ENCODE measurements at places on chromosomes 1 and 21.

- no peak for DNase-seq
These were observed 7.0 kb downstream of the NAV1 start for GRCh38 chr1:201545851-201546492.

- no peak for DNase-seq
These were observed 217.5 kb downstream of the FAF1 start for GRCh38 chr1:50742523-50742922.

DNA sequence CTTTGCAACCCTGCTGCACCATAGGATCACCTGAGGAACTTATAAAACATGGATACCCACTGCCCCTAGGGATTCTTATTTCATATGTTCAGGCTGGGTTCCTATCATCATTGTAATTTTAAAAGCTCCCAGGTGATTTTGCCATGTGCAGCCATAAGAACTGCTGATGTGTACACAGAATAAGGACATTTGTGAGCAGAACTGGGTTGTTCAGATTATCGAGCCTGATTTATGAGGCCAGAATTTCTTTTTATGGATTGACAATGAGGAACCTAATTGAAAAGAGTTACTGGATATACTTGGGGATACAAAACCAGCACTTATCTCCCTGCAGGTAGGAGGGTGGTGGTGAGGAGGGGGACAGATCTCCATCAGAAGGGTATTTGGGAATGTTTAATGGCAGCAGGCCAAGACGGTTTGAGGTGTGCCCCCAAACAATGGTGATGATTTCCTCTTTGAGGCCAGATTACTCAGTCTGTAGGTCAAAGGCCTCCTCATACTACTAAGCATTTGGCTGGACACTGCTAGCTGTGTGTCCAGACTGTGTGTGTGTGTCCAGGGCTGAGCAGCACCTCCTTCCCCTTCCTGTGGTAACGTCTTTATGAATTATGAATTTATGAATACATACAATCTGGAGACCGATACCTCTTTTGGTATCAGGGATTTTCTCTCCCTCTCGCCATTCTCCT is 18.9 kb downstream of the NOS1AP start:
- no peak for DNase-seq

GRCh38 chr1:40299366-40300248 is 17.5 kb downstream of the COL9A2 start:
- peak; percentile 15 for DNase-seq

GRCh38 chr1:41662765-41663437 is 178.4 kb upstream of the EDN2 start:
- DNase-seq: peak; percentile 84

- DNase-seq: no peak
These were observed 333.6 kb downstream of the KCNH1 start for GRCh38 chr1:210800301-210800700.

DNA sequence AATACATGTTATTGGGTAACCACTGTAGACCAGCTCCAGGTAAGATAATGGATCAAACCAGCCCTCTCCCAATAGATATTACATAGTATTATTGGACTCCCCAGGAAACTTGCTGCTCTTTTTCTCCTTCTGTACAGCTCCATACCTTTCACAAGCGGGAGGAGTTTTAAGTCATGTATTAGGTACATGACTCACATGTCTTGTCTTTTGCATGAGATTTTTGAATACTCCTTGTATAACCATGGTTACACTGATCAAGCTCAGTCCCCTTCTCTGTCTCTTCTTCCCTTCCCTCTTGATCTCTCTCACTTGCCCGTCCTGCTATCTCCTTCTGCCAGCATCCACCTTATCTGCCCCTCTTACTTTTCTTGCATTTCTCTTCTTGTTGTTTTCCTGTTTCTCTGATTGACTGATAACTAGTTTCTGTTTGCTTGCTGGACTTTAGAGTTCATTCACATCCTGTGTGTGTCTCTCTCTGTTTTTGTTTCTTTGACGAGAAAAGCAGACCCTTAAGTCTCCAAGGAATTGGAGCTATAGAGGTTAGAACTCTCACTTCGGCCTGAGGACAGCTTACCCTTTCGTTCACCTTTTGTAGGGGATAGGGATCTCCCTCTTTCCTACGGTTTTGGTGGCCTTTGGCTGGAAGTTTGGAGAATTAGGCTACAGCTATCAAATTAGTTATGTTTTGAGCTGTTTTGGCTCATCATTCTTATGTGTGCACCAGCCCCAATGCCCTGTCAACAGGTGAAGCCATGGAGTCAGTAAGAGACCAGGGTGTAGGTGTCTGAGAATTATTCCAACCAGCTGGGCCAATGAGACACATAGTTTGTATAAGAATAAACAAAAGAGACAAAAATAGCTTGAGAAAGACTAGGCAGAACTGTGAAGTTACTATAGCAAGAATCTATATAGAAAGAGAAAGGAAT is 49.0 kb upstream of the ASB17 start:
- DNase-seq: no peak

- no peak for DNase-seq
These were observed 6.5 kb downstream of the LRP8 start for GRCh38 chr1:53321366-53321765.

DNA sequence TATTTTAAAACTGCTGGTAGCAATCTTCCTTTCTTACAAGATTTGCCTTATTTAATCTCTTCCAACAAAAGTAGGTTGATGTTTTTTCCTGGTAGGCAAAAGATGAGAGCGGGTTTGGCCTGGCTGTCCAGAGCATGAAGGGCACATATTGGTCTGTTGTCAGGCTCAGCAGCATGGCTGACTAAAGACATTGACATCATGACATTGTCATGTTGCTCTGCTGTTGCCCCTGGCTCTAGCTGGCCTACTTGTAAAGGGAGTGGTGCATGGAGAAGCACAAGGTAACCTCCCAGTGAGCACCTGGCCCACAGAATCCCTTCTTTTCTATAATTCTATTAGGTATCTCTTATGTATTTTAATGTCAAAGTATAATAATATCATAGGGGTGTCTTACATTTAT is 23.6 kb downstream of the GNPAT start:
- no peak for DNase-seq

- DNase-seq: no peak
These were observed 266.9 kb downstream of the TGFB2 start for GRCh38 chr1:218611916-218612585.

DNA sequence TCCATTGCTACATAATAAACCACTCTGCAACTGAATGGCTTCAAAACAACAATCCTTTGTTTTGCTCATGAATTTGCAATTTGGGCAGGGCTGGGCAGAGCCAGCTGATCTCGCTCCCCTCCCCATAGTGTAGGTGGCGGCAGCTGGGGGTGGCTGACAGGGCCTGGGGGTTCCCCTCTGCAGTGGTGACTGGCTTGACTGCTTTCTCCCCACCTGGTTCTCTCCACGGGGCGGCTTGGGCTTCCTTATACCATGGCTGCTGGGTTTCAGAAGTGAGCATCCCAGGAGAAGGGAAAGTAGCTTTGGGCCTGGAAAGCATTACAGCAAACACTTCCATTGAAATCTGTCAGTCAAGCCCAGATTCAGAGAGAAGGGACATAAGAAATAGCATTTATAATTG is 129.7 kb upstream of the ZBTB40 start:
- no peak for DNase-seq

GRCh38 chr21:38531591-38531990 is 33.3 kb upstream of the ERG start:
- peak; percentile 73 for DNase-seq

GRCh38 chr1:92822879-92823278 is 9.0 kb upstream of the RPL5 start:
- DNase-seq: peak; percentile 56

- DNase-seq: no peak
These were observed 28.0 kb upstream of the SFPQ start for GRCh38 chr1:35220976-35221375.

DNA sequence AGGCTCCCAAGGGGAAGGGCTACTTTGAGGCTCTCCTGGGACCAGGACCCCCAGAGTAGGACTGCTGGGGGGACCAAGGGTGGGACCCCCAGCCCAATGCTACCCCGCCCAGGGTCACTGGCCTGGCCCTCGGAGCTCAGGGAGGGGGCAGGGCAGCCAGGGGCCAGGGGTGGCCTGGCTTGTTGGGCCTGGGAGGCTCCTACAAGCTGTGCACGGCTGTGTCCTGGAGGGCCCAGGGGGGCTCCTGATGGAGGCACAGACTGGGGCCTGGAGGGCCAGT is 2.2 kb downstream of the HES4 start:
- DNase-seq: no peak

DNA sequence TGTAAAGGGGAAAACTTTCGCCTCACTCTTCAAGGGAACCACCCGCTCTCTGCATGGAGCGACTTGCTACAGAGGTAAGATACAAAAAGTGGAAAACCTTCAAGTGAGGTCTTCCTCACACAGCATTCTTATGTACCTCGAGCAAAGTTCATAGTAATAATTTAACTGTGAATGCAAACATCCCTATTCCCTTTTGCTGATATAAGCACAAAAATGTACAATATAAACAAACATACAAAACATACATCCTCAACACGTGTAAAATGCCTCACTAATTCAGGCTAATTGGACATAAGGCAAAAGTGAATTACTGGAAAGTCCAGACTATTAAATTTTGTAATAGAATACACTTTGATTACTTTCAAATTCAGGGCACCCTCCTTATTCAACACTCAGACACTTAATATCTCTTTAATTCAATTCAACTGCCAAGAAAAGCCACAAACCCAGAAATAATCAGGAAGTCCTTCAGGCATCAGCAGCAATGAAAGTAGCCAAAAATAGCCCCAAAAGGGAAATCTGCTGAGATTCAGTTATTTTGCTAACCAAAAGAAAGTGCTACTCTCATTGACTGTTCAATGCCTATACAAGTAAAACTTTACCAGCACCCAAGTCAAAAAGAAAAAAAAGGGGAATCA is 15.2 kb upstream of the LMX1A start:
- peak; percentile 25 for DNase-seq

- no peak for DNase-seq
These were observed 941 bp downstream of the ARNT start for GRCh38 chr1:150875197-150876118.

DNA sequence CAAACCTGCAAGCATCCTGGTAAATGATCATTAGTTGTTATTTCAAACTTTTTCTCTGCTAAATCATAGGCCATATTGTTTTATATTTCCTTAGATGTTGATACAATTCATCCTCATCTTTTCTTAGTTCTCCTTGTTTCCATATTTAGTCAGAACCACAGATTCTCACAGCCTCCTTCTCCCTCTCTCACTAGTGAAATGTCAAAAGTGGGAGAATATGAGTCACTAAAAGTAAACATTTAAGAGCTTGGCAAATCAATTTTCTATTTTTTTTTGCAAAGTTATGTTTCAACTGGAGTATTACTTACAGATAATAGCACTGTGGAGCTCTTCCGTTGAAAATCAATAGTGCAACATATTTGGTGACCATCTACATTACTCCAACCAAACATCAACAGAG is 308.8 kb downstream of the COL11A1 start:
- DNase-seq: no peak

- peak; percentile 96 for DNase-seq
These were observed 76.9 kb upstream of the LYST start for GRCh38 chr1:235943581-235944114.

DNA sequence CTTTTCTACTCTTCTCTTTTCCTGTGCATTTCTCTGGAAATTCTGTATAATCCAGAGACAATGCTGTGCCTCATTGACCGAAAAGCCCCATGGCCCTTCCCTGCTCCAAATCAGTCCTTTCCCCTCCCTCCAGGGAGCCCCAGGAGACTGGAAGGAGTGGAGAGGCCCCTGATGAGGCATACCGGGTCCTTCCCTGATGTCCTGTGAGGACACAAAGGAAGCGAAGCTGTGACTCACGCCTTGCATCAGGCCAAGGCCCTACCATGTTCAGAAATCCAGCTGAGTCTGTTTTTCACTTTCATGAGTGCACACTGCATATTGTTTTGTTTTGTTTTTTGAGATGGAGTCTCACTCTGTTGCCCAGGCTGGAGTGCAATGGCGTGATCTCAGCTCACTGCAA is 38.7 kb upstream of the BECN2 start:
- peak; percentile 69 for DNase-seq

DNA sequence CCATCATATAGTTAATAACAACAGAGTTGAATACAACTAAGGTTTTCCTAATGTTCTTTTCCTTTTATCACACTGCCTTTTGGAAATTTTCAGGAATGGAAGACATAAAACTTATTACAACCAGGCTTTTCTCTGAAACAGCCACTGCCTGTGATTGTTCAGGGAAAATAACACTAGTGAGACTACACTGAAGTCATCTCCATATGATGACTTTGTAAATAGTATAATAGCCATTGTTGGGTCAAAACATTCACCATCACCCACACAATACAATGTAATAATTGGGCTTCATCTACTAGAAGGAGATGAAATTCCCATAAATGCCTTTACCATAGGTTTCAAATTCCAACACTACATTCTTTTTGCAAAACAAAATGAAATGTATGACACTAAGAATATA is 5.0 kb downstream of the TESK2 start:
- no peak for DNase-seq

DNA sequence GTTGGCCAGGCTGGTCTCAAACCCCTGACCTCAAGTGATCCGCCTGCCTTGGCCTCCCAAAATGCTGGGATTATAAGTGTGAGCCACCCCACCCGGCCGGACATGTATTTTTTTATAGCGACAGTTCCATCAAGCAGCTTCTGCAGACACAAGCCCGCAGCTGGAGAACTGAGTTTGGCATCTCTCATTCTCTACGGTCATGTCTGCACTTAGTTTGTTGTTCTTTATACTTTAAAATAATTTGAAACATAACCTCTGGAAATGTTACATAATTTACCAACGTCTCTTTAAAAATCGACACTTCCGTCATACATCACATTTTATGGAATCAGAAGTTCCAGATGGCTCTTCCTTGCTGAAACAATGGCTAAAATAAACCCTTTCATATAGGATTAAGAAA is 183.6 kb downstream of the DYRK1A start:
- DNase-seq: no peak

- no peak for DNase-seq
These were observed 1713.4 kb downstream of the NCAM2 start for GRCh38 chr21:22711636-22712035.

DNA sequence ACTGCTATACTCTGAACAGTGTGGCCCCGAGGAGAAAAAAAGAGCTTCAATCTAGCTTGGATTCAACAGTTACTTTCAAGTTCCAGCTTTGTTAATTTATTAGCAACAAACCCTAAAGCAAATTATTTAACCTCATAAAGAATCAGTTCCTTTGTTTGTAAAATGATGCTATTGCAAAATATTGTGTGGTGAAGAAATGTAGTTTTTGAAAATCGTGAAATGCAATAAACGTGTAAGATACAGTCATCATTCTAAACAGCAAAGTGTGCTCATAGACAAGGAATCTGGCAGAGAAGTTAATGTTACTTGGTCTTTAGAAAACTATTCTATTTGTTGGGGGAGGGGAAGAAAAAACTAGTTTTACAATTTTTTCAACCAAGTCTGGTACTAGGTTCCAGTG is 297.6 kb upstream of the ADGRL4 start:
- DNase-seq: peak; percentile 68

- DNase-seq: peak; percentile 33
These were observed at the start of gene PATJ for GRCh38 chr1:61741711-61742619. TSS of gene PATJ (plus strand) at chr1:61742480. CDS start at chr1:61762893, 20,413 bp downstream.

Data from AG10803 (cell line).